Activated CD8-positive, alpha-beta memory T cell treated with anti-CD3 and anti-CD28 coated beads for 4 hours (primary cell): ENCODE measurements at places on chromosomes 2 and 18.

DNA sequence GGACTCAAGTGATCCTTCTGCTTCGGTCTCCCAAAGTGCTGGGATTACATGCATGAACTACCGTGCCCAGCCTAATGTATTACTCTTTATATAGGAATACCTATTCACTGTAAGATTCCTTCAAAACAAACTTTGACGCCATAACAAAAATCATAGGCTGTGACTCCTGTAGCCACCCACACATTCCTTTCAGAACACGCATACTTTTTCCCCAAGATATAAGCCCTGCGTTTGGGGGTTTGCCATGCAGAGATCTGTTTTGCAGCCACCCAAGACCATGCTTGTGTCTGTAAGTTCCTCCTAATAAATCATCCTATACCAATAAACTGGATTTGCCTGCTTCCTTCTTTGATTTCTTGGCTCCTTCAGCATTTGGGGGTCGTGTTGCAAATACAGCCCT is 46.0 kb upstream of the STON1 start:
- no peak for DNase-seq

DNA sequence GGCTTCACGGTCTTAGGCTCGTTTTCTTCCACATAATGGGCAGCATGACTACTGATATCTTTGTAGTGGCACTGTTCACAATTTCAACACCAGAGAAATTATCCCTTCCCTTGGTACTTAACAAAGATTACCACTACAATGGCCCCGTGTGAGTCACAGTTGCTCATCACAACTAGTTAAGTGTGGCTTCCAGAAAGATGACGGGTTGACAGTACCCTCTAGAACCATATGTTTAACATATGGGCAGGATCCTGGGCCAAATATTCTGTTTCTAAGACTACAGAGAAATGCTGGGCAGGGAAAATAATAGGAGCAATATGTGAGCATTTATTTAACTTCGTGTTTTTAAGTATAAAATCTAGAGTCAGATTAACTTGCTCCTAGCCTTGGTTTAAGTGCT is 780.1 kb upstream of the LINC00305 start:
- no peak for DNase-seq

- no peak for DNase-seq
These were observed 115.7 kb downstream of the CMPK2 start for GRCh38 chr2:6749962-6750361.

- no peak for DNase-seq
These were observed 139.1 kb downstream of the IRS1 start for GRCh38 chr2:226660526-226660925.

- no peak for DNase-seq
These were observed 17.7 kb downstream of the GULP1 start for GRCh38 chr2:188309364-188309763.

GRCh38 chr2:155982135-155982534 is 350.4 kb downstream of the NR4A2 start:
- DNase-seq = no peak

- DNase-seq = no peak
These were observed 42.0 kb upstream of the CREB1 start for GRCh38 chr2:207487650-207488311.

DNA sequence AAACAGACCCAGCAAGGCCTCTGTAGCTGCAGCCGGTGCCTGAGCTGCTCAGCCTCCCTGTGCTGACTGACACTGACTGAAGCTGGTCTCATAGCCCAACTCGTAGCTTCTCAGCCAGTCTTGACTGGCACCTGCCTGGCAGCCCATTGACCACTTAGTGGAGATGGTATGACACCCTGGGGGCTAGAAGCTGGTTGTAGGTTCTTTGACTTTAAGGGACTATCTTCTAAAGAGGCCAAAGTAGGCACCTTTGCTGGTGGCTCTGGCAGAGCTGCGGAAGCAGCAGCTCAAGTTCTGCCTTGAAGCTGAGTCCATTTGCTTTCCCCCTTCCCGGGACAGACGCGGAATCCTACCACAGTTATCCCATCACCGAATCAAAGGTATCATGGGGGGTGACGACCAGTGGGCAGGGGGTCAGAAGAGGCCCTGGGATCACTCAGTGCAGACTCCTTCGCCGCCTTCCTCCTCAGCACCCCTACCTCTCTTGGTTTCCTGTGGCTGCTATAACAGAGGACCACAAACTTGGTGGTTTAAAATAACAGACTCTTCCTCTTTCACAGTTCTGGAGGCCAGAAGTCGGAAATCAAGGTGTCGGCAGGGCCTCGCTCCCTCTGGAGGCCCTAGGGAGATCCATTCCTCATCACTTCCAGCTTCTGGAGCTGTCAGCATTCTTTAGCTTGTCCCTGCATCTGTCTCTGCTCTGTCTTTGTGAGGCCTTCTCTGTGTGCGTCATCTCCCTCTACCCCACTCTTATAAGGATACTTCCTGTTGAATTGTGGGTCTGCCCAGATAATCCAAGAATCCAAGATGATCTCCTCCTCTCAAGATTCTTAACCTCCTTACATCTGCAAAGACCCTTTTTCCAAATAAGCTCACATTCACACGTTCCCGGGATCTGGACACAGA is 13.7 kb upstream of the FOSL2 start:
- DNase-seq = no peak
